ENCODE measurements at places on chromosomes 6 and 20.

DNA sequence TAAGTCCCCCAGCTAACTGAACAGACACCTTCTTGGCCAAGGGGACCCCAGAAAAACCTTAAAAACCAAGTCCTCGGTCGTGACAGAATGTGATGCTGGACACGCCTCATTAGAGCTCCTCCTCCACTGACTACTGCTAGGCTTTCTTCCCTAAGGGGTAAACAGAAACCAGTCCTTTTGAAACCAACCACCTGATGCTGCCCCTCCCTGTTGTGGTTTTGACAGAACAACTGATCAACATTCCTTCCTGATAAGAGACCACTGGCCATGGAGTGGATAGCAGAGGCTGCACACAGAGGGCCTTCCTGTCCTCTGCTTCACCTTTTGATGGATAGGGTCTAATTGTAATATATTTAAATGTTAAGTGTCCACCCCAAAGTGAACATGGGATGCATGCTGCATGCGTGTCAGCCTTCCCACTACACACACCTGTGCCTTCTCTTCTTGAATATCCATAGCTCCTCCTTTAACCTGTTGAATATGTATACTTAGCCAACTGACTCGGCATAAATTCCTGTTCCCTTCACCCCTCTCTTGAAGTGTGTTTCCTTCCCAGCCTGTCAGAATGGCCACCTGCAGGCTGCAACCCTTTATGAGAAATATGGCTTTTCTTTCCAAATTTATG, 27.9 kb upstream of the SLC2A12 start:
- no peak for DNase-seq

- DNase-seq, result no peak
Measured at GRCh38 chr20:20806121-20807095, 94.0 kb upstream of the RALGAPA2 start.

DNA sequence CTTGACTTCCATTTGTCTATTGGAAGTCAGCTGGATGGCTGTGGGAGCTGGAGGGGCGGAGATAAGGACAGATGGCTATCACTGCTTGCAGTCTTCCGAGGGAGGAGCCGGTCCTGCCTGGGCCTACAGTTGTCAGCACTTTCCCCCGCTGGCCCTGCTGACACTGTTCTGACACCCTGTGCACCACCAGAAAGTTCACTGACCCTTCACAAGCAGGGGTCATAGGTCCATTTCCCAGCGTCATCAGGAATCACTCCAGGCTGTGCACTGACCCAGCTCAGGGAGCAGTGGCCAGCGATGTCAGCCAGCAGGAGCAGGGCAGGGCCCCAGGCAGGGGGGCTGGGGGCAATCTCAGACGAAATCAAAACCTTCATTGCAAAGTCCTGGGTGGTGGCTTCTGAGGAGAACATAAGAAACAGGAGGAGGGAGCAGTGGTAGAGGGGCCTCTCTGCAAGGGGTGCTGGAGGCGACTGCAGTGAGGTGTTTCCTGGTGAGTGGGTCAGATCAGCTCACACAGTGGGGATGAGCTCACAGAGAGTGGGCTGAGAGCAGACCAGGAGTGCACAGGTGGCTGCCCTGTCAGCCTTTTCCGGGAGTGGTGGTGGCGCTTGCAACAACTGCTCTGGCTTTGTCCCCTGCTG, 26.5 kb upstream of the PLEKHG1 start:
- DNase-seq, result no peak

DNA sequence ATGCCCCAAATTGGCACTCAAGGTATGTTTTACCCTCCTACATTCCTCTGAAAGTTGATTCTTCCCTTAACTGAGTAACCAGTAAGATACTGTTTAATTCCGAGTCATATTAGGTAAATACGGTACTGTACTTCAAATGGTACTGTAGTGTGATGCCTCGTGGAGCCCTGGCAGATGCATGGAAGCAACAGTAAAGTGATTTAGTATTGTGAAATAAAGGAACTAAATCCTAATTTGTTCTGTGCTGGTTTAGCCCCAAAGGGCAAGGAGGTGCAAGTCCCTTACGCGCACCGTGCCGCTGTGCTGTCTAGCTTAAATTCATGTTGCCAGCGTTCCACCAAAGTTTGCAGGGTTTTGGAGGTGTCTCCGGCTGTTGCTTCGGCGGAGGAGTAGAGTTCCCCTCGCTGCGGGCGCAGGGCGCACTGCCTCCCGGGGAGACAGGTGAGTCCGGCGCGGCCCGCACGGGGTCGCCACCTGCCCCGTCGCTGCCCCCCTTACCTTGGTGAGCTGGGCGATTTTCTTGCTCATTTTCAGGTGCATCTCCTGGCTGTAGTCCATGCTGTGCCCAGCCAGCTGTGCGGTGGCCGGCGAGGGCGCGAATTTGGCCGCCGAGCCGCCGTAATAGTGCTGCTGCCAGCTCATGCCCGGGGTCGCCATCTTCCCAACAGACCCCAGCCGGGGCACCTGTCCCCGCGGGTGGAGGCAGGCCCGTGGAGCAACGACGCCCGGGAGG, 655 bp downstream of the FAM184A start:
- DNase-seq, result peak; percentile 26

DNA sequence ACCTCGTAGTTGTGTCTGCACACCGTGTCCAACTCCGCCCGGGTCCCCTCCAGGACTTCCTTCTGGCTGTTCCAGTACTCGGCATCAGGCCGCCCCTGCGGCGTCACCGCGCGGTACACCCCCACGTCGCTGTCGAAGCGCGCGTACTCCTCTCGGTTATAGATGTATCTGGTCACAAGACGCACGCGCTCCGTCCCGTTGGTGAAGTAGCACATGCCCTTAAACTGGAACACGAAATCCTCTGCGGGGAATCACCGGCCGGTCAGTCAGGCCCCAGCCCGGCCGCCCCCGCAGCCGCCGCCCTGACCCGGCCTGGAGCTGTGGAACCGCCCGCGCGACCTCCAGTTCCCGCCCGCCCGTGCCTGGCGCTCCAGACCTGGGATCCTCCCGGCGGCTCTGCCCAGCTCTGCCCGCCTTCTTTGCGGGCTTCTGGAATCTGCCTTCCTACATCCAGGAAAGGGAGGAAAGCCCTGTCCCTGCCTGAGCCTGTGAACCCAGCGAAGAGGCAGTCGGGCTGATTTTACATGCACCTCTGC, 1.6 kb downstream of the HLA-DQB1 start:
- DNase-seq, result peak; percentile 87

DNA sequence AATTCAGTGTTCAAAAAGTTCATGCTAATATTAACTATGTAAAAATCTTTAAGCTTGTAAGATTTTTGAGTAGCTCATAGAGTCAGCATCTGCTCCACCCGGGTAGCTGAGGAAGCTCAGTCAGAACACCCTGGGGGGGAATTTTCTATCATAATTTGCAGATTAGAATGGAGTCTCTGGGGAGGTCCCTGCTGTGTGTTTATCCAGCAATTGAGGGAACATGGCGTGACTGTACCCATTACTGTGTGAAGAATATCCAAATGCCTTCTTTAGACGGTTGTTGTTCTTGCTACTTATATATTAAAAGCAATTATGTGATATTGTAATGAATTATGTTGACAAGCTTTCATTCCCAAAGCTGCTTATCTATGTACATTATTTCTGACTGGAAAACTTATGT, 64.8 kb downstream of the AIG1 start:
- no peak for DNase-seq

GRCh38 chr6:16337295-16337975, 99.0 kb downstream of the GMPR start:
- DNase-seq, result no peak

GRCh38 chr20:9460518-9460917, 53.9 kb upstream of the LAMP5 start:
- DNase-seq, result no peak

All from GM06990 (cell line).